LHCN-M2 (cell line): ENCODE measurements at places on chromosomes 1 and 21. TPM values are rescaled to one million over a fixed set of nuclear protein-coding genes. Genes with fewer than 3 reads are reported as not detected.

DNA sequence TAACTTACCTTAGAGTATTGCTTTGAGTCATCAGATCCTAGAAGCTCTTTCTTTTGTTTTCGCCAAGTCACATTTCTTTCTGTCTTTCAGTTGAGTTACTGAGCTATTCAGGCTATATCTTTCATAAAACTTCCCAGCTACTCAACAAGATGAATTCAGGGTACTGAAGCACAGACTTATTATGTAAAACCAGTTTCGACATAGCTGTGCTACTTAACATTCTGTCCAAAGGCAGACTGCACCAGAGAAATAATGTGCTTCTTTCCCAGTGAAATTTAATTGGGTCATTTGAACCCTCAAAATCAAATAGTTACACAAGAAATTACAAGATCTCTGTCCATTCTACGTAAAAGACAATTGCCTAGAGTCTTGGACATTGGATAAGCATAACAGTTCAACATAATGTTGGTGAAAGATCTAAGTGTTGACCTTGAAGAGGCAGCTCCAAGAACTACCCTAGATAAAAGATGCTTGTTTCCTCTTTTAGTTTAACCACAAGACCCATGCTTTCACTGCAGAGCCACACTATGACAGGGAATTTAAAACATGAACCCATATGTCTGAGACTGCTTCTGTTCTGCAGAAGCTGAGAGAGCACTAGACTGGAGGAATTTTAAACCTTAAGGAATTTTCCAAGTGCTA lies 163.2 kb downstream of the LRRC40 start:
- peak; percentile 17 for DNase-seq

- DNase-seq = no peak
Observed at GRCh38 chr1:30759718-30760281, 2.2 kb upstream of the LAPTM5 start.

DNA sequence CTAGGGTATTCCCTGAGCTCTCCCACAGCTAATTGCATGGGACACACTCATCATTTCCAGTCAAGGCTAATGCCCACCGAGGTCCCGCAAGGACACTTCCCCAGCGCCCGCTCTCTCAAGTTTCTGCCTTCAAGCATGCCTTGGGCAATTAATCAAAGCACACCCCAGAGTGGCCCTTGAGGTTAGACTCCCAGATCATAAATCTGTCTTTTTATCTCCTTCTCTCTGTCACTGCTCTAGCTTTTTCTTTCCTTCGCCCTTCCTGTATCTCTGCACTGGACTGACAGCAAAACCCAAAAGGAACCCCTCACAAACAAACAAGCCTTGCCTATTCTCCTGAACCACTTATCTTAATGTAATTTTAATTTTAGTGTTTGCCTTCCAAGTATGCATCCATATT lies 7.9 kb upstream of the EXOSC10 start:
- DNase-seq = no peak

- no peak for DNase-seq
Observed at GRCh38 chr1:225842074-225842473, 32.1 kb downstream of the EPHX1 start.

DNA sequence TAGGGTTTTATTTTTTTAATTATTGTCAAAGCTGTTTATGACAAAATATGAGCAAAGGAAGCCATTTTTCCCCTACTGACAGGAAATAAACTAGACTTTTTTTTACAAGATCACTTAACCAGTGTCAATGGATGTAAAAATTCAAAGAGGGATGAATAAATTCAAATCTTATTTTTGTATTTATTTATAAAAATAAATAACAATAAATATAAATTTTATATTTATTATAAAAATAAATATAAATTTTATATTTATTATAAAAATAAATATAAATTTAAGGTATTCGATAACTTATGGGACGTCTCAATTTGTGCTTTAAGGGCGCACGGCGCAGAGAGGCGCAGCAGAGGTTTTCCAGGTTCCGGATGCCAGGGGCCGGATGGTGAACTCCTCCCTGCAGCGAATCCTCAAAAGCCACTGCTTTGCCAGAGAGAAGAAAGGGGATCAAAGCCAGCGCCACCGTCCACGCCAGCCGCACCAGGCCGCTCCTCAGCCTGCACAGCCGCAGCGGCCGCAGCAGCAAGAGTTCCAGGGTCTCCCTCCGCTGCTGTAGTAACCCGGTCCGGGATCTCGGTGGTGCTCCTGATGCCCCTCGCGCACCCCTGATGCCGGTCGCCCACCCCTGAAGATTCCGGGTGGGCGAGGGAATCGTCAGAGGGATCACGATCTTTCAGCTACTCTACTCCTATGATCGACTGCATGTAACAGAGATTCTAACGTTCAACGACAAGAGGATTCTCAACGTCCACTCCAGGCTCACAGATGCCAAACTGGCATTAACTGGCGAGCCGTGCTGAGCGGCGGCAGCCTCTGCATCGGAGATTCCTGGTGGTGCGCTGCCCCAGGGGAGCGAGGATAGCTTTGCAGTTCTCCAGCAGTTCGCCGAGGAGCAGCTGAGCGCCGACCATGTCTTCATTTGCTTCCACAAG lies 28.5 kb upstream of the RLF start:
- DNase-seq = peak; percentile 30

Gene WDR4
- total RNA-seq = 16.9 and 19.6 TPM in 2 replicates
